ENCODE measurements at places on chromosomes 16 and 17.

DNA sequence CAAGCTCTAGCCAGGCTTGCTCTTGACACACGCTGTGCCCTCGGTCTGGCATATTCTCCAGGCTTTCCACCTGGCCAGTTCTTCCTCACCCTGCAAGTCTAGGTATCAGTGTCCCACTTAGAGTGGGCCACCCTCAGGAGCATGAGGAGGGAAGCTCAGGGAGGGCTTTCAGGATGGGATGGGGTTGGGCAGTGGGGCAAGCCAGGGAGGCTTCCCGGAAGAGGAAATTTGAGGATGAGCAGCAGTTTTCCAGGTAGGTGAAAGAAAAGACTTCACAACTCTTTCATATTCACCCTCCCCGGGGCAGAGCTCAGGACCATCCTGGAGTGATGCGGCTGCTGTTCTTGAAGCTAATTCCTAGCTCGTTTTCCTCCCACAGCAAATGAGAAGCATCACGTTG is 14.5 kb upstream of the LDHD start:
- no peak for DNase-seq

GRCh38 chr16:5578980-5579379 is 481.4 kb upstream of the EEF2KMT start:
- DNase-seq: no peak

- DNase-seq: no peak
Observed at GRCh38 chr17:42476411-42476810, 17.7 kb downstream of the ATP6V0A1 start.

GRCh38 chr16:54750249-54750648 is 180.4 kb upstream of the IRX5 start:
- DNase-seq: no peak

- DNase-seq: peak; percentile 69
Observed at GRCh38 chr17:79707931-79708891, 22.5 kb upstream of the ENPP7 start.
